NCI-H2171 (cell line): ENCODE measurements at places on chromosomes 11 and 22.
A peak's percentile ranks its signal among the peaks of the same experiment; 100 is the strongest.

DNA sequence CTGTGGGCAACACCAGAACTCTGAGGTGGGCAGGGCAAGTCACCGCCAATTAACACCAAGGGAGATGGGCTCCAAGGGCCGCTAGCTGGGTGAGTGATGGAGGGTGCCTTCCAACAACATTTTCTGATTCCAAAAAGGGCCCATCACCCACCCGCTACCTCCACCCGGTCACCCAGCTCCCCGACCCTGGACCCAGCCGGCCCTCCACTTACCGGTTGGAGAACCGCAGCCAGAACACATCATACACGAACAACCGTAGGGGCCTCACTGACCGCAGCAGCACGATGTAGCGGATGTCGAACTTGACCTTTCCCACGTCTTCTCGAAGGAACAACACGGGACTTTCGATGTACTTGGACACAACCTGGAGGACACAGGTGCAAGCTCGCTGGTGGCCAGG lies 14.7 kb downstream of the TTLL12 start:
- DNase-seq: no peak

DNA sequence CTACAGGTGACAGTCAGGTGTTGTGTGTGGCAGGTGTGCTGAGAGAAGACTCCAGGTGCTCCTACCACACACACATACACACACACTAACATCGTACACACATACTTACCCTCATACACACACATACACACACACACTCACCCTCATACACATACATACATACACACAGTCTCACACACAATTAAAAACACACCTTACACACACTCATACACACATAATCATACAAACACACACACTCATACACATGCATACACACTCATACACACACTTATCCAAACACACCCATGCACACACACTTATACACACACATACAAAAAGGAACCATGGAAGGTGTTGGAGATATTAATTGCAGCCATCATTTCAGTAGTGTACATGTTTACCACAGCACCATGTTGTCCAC lies 4.6 kb downstream of the KRTAP5-3 start:
- no peak for DNase-seq

DNA sequence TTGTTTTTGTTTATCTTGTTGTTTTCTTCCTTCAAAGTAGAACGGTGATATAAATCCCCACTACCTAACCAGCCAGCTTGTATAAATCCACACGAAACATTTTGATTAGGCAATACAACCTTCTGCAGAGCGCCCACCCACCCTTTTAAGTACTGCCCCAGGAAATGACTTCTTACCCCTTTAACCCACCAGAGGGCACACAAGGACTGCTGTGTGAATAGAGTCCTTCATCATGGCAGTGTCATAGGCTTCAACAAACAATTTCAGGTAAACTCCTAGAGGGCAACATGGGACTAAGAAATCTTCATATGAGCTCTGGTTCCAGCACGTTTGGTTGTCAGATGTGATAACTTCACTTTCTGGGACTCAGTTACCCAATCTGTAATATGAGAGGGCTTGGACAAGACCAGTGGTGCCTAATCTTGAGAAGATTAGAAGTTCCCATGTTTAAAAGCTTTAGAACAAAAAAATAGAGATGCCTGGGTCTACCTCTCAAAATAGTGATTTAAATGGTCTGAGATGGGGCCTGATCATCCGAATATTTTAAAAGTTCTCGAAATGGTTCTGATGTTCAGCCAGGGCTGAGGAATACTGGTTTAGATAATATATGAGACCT lies 56.1 kb downstream of the PIWIL4 start:
- peak; percentile 72 for DNase-seq

- no peak for DNase-seq
Measured at GRCh38 chr11:126968915-126969314, 31.7 kb downstream of the KIRREL3 start.

DNA sequence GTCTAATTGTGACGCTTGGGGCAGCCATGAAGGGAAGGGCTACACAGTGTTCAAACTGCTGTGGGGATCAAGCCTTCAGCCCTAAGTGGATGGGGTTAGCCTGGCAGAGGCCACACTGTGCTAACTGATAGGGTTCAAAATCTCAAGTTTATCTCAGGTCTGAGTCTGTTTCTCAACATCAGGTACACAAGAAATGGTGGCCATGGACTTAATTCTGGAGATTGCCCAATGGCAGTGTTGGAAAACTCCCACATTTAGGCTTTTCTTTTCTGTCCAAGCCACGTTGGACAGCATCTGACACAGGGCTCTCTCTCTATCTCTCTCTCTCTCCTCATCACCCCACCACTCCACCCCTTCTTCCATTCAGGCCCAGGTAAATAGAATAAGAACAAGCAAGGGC lies 10.9 kb upstream of the DGAT2 start:
- DNase-seq: no peak
